Ovary (tissue), 10 donors: ENCODE measurements at places on chromosomes 13 and 19. TPM values are rescaled to one million over a fixed set of nuclear protein-coding genes. Genes with fewer than 3 reads are reported as not detected.

Gene TSSK6
- polyA plus RNA-seq: 2.5 TPM

Gene IFNL1
- not detected for polyA plus RNA-seq

Gene RASA3
- 9.8 TPM for polyA plus RNA-seq

Gene CYP2F1
- polyA plus RNA-seq: not detected
